ENCODE measurements at places on chromosomes 1 and 21. TPM values are rescaled to one million over a fixed set of nuclear protein-coding genes. Genes with fewer than 3 reads are reported as not detected.

NTNG1 gene
- total RNA-seq: 0.30 TPM

UBASH3A gene
- 0.93 TPM for total RNA-seq

NHLH1 gene
- not detected for total RNA-seq

ANKRD35 gene
- 0.59 TPM for total RNA-seq

KCNE1 gene
- total RNA-seq: 0.11 TPM

ESPN gene
- 98.0 TPM for total RNA-seq

NFYC gene
- 62.2 TPM for total RNA-seq

KIF26B gene
- 0.35 TPM for total RNA-seq

KCNE2 gene
- 0.24 TPM for total RNA-seq

Measured in colonic mucosa (tissue), 4 donors.